ENCODE measurements at places on chromosomes 3 and 15.

DNA sequence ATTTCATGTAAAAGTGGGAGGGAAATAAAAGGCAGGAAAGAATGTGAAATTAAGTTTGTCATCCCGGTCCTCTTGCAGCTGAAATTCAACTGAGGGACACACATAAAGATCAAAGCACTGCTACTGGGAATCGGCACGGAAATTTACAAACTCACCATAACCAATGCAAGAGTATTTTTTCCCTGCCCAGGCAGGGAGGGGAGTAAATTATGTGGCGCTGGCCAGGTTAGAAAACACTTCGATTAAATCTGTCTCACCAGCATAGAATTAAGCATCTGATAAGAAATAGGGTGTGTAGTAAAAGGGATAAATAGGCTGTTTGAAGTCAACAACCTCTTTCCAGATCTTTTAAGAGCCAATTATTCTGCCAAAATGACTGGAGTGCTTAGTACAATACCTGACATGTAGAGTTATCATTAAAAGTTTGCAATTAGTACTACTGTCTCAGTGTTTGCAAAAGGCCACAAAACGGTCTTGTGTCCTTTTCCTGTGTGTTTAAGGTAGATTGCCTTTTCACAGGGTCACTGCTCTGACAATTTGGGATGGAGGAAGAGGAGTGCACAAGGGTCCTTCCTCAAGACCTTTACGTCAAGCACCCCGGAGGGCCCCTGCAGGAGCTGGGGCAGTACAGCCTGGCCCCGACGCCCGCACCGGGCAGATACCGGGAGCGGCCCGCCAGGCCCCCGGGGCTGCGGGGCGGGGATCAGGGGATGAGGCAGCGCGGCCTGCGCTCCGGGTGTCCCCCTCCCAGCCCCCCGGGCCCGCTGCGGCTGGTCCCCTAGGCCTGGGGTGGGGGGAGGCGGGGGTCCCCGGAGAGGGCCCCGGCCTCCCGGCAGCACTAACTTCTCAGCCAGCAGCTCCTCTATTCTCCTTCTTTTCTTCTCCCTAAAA lies 651 bp downstream of the UBA3 start:
- DNase-seq, result no peak

DNA sequence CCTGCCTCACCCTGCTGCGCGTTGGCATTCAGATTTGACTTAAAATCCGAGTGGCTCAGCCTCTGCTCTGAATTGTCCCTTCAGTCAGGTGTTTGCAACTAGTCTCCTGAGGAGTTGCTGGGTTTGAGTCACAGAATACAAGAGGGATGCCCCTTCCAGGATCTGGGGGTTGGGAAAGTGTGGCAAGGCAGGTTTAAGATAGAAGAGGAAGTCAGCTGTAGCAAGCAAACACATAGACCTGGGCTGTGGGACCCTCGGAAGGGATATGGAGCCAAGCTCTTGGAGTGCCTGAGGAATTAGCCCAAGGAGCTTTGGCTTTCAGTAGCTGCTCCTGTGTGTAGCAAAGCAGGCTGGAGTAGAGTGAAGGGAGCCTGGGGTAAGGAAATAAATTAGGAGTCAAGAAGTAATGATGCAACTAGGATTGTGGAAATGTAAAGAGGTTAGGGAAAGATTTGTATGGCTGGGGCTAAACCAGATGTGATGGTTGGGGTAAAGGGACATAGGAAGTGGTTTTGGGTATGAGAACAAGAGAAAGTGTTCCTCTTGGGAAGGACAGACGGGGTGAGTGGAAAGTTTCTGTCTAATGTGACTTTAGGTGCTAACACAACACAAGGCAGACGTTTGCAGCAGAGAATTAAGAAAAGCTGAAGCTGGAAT lies 41.2 kb downstream of the RAB7A start:
- DNase-seq, result no peak

DNA sequence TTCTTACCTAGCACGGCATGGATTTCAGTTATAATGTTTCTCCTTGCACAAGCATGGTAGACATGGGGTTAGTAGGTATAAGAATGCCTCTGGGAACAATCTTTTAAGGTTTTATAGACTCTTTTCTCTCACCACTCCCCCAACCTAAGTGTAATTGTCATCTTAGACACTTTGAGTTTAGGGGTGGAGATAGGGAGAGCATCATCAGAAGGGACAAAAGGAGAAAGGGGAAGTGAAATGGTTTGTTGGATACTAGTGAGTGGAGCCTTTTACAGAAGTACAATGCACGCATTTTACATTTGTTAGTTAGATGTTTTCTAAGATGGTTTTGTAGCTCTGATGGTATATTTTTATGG lies 189.2 kb downstream of the TP63 start:
- no peak for DNase-seq

DNA sequence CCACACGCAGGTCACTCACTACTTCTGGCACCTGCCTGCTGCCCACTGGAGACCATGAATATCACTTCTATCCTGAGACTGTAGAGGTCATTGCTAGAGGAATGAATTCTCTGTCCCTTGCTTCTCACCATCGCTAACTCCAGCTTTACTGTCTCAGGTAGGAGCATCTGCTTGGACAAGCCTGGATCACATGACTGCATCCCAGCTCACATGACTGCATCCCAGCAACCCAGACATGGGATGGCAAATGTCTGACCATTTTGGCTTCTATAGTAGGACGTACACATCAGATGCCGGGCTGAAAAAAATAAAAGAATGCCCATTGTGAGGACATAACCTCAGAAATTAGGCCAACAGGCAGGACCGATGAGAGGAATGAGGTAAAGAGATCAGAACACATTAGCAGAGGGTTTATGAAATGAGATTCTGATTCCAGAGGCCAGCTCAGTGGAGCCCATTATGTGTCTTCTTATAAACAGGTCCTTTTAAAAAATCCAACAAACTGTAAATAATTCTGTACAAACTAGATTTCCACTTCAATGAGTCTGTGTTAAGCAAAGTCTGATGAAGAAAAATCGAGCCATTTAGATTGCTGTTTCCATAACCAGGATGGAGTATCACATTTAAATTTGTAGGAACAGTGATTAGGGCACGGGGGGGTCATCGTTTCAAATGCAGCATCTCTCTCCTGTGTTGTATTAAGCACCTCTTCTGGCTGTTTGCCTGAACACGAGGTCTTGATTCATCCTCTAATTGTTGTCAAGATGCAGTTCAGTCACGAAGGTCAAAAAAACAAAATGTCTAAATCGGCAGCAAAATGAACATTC lies 126.7 kb downstream of the MTHFS start:
- no peak for DNase-seq

GRCh38 chr3:183128709-183129108 lies 29.4 kb upstream of the MCCC1 start:
- DNase-seq, result no peak

GRCh38 chr15:76840830-76841460 lies 64.2 kb downstream of the SCAPER start:
- no peak for DNase-seq

GRCh38 chr3:138210528-138210927 lies 23.4 kb downstream of the ARMC8 start:
- DNase-seq, result no peak

DNA sequence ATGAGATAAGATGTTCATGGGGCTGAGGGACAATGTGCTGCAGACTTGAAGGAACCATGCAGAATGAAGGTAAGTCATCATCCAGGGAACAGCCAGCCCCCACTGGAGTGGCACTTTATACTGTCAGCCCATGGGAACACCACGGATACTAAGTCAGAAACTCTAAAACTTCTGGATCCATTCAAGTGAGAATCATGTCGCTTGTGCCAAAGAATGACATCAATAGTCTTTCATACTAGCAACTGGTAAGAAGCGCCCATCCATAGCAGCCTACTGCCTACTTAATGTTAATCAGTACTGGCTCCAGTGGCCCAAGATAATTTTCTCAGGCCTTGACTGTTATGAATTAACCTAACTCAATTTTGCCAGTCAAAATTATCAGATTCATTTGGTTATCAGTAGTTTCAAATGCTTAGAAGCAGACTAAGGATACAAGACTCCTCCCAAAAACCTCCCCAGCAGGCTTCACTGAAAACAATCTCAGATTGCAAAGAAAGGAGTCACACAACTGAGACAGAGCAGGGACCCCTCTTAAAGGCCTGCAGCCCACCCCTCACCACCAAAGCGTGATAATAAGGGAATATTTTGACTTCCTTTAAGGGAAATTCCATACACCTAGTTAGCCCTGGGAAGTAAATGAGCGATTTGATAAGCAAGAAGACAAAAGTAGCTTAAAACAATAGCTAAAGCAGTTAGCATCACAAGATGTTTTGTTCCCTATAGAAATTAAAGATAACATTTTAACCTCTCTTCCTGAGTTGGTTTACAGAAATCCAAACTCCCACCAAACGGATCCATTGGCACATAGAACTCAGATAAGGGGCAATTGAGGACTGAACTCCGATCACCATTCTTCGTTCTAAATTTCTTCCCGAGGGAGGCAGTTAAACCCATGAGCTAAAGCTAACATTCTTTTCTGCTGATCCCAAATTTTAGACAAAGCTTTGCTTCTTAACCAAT lies 98.8 kb downstream of the TGFBR2 start:
- no peak for DNase-seq

DNA sequence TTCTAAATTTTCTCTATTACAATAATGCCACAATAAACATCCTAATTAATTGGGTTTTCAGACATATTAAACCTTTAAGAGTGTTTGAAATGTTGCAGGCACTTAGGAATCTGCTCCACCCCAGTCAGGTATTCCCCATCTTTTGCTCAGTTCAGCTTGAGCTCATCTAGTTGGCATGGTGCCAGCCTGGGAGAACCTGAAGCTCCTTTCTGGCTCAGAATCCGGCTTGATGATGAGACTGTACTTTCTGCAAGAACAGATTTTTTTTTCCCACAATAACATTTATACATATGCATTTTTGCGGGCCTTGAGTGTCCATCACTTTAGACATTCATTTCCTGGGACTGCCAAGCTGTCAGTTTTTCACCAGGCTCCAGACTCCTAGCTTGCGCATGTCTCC lies 7.7 kb upstream of the OXSR1 start:
- no peak for DNase-seq

DNA sequence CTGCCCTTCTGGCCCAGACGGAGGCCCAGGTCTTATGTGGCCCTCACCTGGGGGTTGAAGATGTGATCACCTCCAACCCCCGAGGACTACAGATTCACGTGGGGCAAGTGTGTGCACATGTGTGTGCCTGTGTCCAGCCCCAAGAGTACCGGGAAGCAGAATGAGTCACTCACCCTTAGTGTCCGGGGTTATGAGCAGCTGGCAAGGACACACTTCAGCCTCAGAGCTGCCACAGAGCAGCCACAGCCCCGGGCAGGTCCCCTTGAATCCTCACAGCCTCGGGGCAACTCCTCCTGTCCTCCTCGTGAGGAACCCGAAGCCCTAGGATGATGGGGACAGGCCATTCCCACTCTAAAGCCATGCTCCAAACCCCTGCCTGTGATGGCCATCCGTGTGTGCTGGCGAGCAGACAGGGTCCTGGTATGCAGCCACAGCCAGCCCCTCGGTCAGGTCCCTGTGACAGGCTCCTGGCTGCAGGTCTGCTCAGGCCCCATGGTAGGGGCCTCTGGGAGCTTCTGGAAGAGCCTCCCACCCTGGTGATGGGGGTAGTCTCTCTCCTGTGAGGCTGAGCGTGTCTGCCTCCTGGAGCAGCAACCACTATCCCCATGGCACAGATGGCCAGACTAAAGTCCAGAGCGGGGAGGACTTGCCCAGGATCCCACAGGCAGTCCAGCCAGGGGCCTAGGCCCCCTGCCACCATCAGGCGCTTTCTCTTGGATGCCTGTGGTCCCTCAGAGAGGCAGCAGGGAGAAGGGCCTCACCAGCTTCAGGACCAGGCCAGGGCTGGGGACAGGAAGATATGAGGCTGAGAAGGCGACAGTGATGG lies 852 bp downstream of the STAB1 start:
- DNase-seq, result no peak

DNA sequence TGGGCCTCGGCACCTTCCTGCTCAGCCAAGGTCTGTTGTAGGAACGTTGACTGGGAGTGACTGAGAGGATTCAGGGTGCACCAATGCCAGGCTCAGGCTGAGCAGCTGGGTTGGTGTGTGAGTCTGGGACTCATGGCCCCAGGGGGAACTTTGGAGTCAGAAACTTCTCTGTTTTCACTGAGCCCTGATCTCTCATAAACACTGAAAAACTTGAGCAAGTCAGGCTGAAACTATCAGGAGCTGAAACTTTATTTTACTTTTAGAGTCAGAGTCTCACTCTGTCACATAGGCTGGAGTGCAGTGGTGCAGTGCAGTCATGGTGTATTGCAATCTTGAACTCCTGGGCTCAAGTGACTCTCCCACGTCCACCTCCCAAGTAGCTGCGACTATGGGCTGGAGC lies 3.0 kb downstream of the TRAK1 start:
- no peak for DNase-seq

DNA sequence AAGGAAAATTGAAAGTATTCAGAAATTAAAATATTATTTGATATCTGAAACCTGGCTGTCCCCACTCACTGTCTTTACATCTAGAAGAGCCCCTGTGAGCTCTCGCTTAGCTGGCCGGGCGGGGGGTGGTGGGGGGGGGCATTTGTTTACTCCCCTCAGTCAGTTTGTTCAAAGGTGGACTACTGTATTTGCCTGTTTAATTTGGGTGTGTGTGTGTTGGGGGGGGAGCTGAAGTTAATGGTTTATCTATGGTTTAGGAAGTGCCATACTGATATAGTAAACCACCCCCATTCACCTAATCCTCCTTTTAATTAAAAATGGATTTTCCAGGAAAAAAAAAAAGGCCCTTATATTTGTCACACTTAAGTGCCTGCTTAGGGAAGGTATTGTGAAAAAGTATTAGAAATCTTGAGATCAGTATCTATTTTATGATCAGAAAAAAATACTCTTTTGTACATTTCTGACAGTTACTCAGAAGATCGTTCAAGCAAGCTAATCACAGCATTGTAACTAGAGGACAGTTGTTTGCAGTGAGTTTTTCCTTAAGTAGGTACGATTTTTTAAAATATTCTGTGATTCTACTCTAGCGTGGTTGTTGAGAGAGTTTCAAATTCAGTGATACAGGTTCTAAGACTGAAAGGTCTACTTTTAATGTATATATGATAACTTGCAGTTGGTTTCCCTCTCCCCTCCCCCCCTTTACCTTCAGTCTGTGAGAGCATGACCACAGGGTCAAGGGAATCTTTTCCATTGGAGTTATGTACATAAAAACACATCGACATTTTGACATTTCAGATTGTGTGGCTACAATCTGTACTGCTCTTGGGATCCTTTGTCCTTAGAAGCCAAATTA lies 8.5 kb downstream of the NR2F2 start:
- no peak for DNase-seq

- no peak for DNase-seq
These were observed 353.9 kb downstream of the NSUN3 start for GRCh38 chr3:94416768-94417167.

DNA sequence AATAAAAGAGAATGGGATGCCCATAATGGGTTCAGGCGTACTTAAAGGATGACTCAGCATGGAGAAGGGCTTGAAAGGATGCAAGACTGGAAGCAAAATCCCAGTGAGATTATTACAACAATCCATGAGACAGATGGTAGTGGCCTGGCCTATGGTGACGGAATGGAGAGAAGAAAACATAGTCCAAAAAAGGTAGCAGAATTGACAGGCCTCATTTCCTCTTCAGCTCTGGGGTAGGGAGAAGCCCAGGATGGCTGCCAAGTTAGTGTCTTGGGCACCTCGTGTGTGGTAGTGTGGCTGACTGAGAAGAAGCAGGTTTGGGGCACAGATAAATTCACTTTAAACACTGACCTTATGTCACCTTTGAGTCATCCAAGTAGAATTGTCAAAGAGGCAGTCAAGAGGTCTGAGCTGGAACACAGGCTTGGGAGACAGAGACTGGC lies 18.1 kb downstream of the MB21D2 start:
- no peak for DNase-seq
